ENCODE measurements at places on chromosomes 7 and 10.

DNA sequence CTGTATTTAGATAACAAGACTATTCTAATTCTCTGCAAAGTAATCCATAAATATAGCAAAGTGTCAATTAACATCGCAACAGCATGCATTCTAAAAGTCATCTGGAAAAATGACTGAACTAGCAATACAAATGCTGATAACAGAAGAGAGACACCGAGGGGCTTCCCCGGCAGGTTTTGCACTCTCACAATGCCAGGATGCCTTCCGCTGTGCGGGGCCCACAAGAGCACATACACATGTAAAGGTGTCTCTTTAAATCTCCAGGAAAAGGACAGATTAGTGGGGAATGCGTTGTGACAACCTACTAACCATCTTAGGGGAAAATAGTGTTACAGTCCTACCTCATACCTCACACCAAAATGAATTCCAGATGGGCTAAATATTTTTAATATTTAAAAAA lies 86.9 kb downstream of the CXCL12 start:
- no peak for DNase-seq

GRCh38 chr7:452791-453455 lies 66.7 kb downstream of the PDGFA start:
- DNase-seq: no peak

DNA sequence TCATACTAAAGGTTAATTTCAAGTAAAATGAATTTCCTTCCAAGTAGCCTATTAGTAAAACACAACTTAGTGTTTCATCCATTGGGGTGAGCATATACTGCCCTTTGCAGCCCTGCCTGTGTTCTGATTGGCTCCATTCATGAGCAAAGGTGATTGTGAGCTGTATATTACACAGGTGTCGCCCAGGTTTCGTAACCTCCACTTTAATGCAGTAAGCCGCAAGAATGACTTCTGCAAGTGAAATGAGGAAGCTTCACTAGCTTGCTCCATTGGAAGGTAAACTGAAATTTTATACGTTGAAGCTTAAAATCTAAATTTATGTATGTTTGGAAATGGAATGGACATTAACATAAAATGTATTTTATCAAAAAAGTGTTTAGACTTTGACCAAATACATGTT lies 24.4 kb downstream of the MTURN start:
- no peak for DNase-seq

- DNase-seq: no peak
Measured at GRCh38 chr7:151176401-151176800, 8.9 kb upstream of the GBX1 start.

GRCh38 chr7:101905203-101905865 lies 87.9 kb downstream of the CUX1 start:
- no peak for DNase-seq

DNA sequence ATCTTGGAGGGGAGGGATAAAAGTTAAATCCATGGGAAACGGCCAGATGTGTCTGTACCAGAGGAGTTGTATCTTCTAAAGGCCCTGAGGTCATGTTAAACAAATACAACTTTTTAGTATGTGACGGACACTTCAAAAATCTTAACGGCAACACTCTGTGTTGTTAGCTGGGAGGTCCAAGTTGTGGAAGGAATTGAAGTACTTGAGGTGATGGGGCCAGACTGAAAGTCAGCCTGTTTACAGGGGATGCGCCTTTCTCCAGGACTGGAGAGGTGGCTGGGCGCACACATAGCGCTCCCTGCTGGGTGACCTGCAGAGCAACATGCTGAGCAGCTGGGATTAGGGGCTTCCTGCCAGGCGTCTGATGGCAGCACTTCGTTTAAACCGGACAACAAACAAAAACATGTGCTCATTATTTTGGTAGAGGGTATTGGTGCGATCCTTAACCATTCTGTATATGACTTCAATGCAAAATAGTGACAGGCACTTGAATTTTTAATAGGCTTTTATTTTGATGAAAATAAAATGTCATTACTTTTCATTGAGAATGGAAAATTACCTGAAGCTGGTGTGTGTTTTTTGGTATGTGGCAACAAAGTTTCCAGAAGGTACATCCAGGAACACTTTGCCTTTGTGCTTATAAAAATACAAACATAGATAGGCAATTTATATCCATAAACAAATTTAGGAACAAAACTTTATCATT lies 198.2 kb downstream of the MLLT10 start:
- DNase-seq: no peak

DNA sequence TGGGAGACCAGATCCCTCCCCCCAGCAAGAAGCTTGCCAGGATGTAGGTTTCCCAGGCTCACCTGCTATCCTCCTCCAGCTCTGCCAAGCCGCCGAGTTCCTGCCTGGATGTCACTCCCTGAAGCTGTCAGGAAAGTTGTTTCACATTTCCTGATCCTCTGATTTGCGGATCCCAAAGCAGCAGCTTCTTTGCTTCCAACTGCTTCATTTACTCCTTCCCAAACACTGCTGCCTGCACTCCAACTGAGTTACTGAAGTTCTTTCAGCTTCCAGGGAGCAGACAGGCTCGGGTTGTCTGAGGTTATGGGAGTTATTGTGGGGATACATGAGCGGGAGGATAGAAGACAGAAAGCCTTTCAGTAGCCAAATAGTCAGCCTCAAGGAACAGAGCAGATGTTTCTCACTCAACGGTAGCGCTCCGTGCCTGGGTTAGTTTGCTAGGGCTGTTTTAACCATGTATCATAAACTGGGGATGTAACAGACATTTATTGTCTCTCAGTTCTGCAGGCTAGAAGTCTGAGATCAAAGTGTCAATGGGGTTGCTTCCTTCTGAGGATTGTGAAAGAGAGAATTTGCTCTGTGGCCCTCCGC lies 516.0 kb downstream of the REEP3 start:
- no peak for DNase-seq

- no peak for DNase-seq
Measured at GRCh38 chr10:132282667-132283603, 24.8 kb downstream of the STK32C start.

- no peak for DNase-seq
Measured at GRCh38 chr7:155211761-155212160, 85.9 kb upstream of the INSIG1 start.

- DNase-seq: no peak
Measured at GRCh38 chr10:36574207-36574606, 551.2 kb upstream of the ANKRD30A start.

DNA sequence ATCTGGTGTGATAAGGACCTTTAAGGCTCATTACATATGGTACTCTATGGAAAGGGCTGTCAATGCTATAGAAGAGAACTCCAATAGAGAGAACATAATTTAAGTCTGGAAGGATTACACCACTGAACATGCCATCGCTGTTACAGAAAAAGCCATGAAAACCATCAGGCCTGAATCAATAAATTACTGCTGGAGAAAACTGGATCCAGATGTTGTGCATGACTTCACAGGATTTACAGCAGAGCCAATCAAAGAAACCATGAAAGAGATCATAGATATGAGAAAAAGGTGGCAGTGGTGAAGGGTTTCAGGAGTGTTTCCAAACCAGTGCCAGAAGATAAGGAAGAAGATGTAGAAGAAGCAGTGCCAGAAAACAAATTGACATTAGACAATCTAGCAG lies 18.9 kb upstream of the GPR22 start:
- no peak for DNase-seq

DNA sequence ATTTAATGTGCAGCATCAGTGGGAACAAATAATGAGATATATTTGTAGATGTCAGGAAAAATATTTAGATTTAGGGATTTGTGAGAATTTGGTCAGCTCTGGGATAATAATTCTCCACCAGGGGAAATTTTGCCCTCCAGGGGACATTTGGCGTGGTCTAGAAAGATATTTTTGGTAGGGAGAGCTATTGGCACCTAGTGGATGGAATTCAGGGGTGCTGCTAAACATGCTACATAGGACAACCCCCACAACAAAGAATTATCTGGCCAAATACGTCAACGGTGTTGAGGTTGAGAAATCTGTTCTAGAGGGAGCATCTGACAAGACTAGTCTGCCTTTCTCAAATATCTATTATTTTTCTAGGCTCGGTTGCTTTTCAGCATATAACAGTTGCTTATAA lies 2.1 kb downstream of the ADK start:
- no peak for DNase-seq

DNA sequence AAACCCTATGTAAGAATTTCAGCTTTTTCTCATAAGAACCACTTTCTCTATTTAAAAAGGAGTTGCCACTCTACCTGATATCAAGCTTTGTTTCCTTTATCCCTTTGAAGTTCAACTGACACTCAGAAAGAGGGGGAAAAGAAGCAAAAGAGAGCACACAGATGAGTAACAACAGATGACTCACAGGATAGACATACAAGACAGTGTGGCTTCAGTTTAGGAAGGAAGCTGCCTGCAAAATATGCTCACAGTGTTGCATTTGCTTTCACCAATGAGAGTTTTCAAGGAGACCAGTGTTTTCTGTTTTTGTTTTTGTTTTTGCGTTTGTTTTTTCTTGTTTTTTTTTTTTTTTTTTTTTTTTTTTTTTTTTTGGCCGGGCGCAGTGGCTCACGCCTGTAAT lies 1181.6 kb downstream of the DNAJB9 start:
- no peak for DNase-seq

GRCh38 chr10:16965740-16966447 lies 148.7 kb upstream of the RSU1 start:
- DNase-seq: no peak

GRCh38 chr7:85478530-85478929 lies 291.7 kb upstream of the SEMA3D start:
- DNase-seq: no peak

- DNase-seq: no peak
Measured at GRCh38 chr7:77699056-77699455, 2.8 kb downstream of the RSBN1L start.

DNA sequence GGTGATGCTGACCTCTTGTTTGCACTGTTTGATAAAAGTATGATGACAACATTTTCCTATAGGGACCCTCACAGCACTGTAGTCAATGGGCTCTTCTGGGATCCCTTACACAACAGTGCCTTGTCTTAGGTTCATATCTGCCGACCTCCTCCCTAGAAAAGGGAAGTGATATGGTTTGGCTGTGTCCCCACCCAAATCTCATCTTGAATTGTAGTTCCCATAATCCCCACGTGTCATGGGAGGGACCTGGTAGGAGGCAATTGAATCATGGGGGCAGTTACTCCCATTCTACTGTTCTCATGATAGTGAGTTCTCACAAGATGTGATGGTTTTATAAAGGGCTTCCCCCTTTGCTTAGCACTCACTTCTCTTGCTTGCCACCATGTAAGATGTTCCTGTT lies 23.1 kb downstream of the ZC3HAV1 start:
- DNase-seq: no peak

DNA sequence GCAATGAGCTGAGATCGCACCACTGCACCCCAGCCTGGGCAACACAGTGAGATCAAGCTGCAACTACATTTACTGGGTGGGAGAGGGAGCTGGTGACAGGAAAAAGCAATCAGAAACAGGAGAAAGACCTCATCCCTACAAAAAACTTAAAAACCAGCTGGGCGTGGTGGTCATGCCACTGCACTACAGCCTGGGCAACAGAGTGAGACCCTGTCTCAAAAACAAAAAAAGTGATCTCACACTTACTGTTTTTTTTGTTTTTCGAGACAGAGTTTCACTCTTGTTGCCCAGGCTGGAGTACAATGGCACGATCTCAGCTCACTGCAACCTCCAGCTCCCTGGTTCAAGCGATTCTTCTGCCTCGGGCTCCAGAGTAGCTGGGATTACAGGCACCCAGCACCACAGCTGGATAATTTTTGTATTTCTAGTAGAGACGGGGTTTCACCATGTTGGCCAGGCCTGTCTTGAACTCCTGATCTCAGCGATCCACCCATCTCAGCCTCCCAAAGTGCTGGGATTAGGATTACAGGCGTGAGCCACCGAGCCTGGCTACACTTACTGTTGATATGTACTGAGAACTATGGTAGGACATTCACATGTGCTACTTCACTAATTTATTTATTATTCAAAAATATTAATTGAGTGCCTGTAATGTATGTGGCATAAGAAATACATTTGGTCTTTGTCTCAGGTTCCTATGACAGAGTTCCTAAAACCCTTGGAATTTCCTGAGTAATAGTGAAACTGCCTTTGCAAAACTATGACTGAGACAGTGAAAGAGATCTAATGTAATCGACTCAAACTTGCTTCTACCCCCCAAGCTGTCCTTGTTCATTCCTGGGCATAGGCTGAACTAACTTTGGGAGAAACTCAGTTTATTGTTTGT lies 27.7 kb upstream of the NRBF2 start:
- DNase-seq: no peak

Measured in CD4-positive, alpha-beta T cell (primary cell).